ENCODE measurements at places on chromosomes 2 and 18.

DNA sequence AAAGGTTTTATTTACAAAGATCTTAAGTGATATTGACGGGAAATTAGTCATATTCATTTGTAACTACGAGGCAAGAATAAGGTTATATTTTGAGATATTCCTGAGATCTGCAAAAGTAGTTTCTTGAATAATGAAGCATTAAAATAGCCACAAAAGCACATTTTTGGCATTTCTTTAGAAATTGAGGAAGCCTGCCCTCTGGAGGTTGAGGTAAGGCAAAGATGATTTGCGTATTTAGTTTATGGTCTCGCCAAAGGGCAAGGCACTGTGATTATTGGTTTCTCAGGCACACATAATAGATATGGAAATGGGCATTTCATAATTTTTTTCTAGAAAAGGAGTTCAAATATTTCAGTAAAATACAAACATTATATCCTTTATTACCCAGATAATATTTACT, 143.7 kb upstream of the RPRM start:
- H3K27ac ChIP-seq: no peak overlapping the region
- H3K27me3 ChIP-seq: no peaks in the 10 kb centered on the region
- H3K4me3 ChIP-seq: no peak overlapping the region
- H3K36me3 ChIP-seq: no peaks in the 10 kb centered on the region
- no peaks in the 10 kb centered on the region for H3K4me1 ChIP-seq

- DNase-seq: peak; percentile 39
- H3K27me3 ChIP-seq: peaks cover 3% of the 10 kb centered on the region
- H3K4me3 ChIP-seq: no peak overlapping the region
Measured at GRCh38 chr2:68715353-68716041, 19.1 kb upstream of the ARHGAP25 start.

GRCh38 chr2:240343548-240343947, 91.9 kb upstream of the GPC1 start:
- no peak overlapping the region for H3K27ac ChIP-seq
- no peaks in the 10 kb centered on the region for H3K27me3 ChIP-seq
- no peaks in the 10 kb centered on the region for H3K36me3 ChIP-seq
- DNase-seq: no peak
- H3K4me1 ChIP-seq: no peaks in the 10 kb centered on the region

DNA sequence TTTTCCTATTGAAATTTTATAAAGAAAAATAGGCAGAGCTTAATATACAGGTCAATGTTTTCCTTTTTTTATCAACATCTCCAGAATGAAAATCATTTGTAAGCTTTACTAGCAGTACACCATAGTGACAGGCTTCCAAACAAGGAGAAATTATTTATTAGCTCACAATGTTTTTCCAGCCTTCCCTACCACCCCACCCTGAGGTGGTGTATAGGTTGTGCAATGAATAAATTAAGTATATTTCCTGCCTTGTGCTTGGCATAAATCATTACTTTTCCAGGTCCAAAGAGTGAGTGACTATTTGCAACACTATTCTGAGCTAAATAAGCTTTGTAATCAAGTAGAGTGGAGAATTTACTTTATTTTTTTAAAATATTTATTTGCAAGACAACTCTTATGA, 876.2 kb upstream of the POU3F3 start:
- H3K36me3 ChIP-seq: no peaks in the 10 kb centered on the region
- no peak for DNase-seq
- no peak overlapping the region for H3K4me3 ChIP-seq
- H3K27ac ChIP-seq: no peak overlapping the region
- no peaks in the 10 kb centered on the region for H3K4me1 ChIP-seq

DNA sequence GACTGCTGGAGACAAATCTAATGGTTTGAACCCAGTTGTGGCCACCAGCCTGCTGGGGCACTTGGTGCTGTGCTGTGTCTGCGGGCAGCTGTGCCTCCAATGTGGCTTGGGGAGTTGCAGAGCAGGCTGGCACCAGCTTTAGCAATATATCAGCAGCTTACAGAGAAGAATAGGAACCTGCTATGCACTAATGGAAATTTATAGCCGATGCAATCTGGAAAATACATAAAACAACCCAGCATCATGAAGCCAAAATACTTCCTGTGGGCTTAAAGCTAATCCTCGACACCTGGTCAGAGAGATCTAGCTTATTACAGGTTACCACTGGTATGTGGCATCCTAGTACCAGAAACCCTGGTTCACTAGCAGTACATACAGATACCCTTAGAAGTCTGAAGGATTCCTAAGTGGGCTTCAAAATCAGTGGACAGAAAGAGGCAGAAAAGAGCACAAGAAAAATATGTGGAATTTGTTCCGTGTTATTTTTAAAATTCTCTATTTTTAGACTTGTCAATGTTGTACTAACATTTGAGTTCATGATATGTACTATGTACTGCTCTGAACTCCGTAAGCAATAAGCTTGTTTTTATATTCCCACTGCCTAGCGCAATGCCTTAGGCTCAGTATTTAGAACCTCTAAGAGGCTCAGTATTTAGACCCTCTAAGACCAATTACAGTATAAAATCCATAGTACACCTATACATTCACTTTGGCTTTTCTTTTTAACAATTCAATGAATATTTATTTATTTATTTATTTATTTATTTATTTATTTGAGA, 194.7 kb downstream of the UXS1 start:
- peaks cover 9% of the 10 kb centered on the region for H3K36me3 ChIP-seq
- H3K4me1 ChIP-seq: peaks cover 4% of the 10 kb centered on the region
- DNase-seq: no peak
- H3K27ac ChIP-seq: no peak overlapping the region
- peaks cover 2% of the 10 kb centered on the region for H3K27me3 ChIP-seq

DNA sequence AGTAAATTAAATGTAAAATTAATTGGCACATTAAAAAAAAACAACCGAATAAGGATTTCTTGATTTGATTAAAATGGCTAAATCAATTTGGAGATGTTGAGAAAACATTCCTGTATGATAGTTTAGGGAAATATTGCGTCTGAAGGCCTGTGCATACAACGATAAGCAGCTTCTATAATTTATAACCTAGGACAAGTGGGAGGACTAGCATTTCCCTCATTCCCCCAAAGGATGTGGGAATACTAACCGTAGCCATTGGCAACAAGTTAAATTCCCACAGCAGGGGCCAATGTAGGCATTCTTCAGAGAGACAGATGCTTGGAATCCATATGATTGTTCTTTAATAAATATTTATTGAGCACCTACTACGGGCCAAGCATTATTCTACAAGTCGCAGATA, 134.5 kb downstream of the NYAP2 start:
- no peaks in the 10 kb centered on the region for H3K36me3 ChIP-seq
- H3K4me3 ChIP-seq: no peak overlapping the region
- H3K4me1 ChIP-seq: no peaks in the 10 kb centered on the region
- no peak for DNase-seq
- H3K27ac ChIP-seq: no peak overlapping the region

DNA sequence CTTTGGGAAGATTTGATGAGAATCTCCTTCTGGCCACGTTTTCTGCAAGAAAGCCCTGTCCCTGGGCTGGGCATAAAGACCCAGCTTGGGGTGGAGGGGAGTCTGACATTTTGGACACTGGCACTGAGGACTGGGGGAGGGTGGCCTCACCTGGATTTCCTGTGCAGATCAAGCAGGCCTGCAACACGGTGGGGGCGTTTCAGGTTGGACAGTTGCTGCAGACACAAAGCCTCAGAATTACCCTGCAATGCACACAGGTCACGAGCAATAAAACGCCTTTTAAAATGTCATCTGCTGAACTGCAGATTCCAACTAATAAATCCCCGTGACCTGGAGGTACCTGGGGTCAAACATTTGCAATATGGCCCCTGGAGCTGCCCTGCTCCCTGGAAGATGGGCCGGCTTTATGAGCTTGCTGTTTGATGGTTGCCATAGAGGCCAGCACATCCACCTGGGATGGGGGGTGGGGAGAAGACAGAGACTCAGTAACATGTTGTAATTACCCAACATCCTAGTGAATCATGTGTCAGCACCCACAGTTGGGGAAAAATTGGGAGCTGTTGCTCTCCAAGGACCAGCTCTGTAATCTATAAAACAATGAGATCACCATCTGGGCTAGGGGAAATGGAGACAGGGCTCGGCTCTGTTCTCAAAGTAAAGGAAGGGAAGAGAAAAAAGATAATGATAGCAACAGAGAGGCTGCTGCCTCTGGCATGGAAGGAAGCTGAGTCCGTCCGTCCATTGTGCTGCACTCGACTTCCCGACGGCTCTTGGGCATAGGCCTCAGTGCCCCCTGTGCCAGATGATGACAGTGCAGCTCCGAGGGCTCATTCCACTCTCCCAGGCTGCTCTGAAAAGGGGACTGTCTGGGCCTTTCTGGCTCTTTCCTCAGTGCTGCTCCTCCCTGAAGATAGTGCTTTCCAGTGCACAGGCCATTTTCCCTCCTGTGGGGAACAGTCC, 340.3 kb downstream of the CYRIA start:
- no peaks in the 10 kb centered on the region for H3K36me3 ChIP-seq
- no peak overlapping the region for H3K27ac ChIP-seq
- no peak overlapping the region for H3K4me3 ChIP-seq
- H3K4me1 ChIP-seq: no peaks in the 10 kb centered on the region
- H3K27me3 ChIP-seq: no peaks in the 10 kb centered on the region

- H3K4me1 ChIP-seq: no peaks in the 10 kb centered on the region
- DNase-seq: no peak
- H3K27ac ChIP-seq: no peak overlapping the region
- no peak overlapping the region for H3K4me3 ChIP-seq
- no peaks in the 10 kb centered on the region for H3K27me3 ChIP-seq
Measured at GRCh38 chr18:60493066-60493465, 120.5 kb upstream of the MC4R start.

DNA sequence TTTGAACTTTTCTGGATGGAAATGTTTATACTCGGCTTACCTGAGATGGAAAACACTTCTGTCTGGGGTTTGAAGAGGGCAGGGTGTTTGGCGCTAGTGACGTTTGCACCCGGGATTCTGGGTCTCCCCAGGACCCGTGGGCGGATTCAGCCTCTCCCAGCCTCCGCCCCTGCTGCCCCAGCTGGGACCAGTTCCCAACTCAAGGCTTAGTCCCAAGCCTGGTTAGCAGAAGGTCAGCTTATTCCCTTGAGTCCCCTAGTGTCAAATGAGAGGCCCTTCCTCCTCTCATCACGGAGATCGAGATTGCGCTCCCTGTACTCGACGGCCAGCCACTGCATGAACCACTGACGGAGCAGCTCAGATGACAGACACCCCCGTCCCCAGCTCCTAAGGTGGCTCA, 123.2 kb downstream of the RTP5 start:
- H3K4me1 ChIP-seq: no peaks in the 10 kb centered on the region
- DNase-seq: no peak
- H3K27me3 ChIP-seq: no peaks in the 10 kb centered on the region
- H3K36me3 ChIP-seq: no peaks in the 10 kb centered on the region

GRCh38 chr2:202031246-202031951, 2.3 kb upstream of the FZD7 start:
- peak overlapping the region; percentile 1 for H3K4me3 ChIP-seq
- H3K4me1 ChIP-seq: peaks cover 13% of the 10 kb centered on the region
- H3K27ac ChIP-seq: no peak overlapping the region
- peaks cover 38% of the 10 kb centered on the region for H3K27me3 ChIP-seq
- no peaks in the 10 kb centered on the region for H3K36me3 ChIP-seq

GRCh38 chr18:80194874-80195570, 52.3 kb downstream of the PARD6G start:
- peak; percentile 16 for DNase-seq
- H3K4me1 ChIP-seq: no peaks in the 10 kb centered on the region
- H3K27me3 ChIP-seq: peaks cover 16% of the 10 kb centered on the region
- H3K27ac ChIP-seq: no peak overlapping the region
- no peak overlapping the region for H3K4me3 ChIP-seq

DNA sequence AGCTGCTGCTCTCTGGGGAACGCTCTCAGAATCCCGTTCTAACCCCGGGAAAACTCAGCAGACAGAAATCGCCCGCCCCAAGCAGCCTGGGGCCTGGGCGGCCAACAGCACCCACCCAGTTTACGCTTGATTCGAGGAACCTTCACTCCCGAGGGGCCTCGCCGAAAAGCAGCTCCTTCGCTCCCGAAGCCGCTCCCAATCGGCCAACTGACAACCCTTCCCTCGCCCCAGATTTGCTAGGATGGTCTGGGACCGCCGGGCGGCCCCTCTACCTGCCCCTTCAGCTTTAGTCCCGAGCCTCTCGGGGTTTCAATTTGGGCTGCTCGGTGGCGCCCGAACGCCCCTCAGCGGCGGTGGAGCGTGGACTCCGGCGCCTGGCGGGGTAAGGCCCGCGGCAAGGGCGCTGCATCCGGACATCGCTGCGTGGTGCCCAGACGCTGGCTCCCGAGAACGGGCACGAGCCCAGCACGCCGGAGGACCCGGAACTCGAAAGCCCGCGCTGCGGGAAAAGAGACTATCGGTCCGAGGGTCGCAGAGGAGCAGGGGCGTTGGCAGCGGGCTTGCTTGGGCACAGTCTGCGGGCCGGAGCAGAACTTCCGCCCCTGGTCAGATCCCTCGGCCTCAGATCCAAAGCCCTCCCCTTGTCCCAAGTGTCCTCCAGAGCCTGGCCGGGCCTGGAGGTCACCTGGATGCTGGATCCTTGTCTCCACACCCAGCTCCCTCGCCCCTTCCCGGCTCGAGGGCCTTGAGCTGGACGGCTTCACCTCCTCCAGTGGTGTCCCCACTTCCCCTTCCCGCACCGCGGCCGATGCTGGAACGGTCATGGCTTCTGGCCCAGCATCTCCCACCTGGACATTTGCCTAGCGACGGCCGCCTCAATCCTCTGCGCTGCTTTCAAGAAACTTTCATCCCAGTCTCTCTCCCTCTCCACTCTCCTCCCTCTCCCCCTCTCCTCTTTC, 3.0 kb upstream of the OTX1 start:
- peaks cover 46% of the 10 kb centered on the region for H3K4me1 ChIP-seq
- peak overlapping the region; percentile 15 for H3K27ac ChIP-seq
- peak overlapping the region; percentile 43 for H3K4me3 ChIP-seq
- DNase-seq: peak; percentile 43
- peaks cover 2% of the 10 kb centered on the region for H3K36me3 ChIP-seq

- H3K27me3 ChIP-seq: no peaks in the 10 kb centered on the region
- H3K4me1 ChIP-seq: no peaks in the 10 kb centered on the region
- H3K36me3 ChIP-seq: no peaks in the 10 kb centered on the region
- DNase-seq: no peak
Measured at GRCh38 chr2:118980022-118980421, 38.0 kb downstream of the MARCO start.

- H3K27me3 ChIP-seq: no peaks in the 10 kb centered on the region
- H3K4me1 ChIP-seq: no peaks in the 10 kb centered on the region
- DNase-seq: no peak
Measured at GRCh38 chr2:38836791-38837190, 38.9 kb downstream of the DHX57 start.

- no peaks in the 10 kb centered on the region for H3K27me3 ChIP-seq
- H3K4me1 ChIP-seq: peaks cover 9% of the 10 kb centered on the region
- no peak overlapping the region for H3K27ac ChIP-seq
- H3K4me3 ChIP-seq: no peak overlapping the region
- no peak for DNase-seq
Measured at GRCh38 chr2:238407566-238407965, 19.2 kb upstream of the ASB1 start.

DNA sequence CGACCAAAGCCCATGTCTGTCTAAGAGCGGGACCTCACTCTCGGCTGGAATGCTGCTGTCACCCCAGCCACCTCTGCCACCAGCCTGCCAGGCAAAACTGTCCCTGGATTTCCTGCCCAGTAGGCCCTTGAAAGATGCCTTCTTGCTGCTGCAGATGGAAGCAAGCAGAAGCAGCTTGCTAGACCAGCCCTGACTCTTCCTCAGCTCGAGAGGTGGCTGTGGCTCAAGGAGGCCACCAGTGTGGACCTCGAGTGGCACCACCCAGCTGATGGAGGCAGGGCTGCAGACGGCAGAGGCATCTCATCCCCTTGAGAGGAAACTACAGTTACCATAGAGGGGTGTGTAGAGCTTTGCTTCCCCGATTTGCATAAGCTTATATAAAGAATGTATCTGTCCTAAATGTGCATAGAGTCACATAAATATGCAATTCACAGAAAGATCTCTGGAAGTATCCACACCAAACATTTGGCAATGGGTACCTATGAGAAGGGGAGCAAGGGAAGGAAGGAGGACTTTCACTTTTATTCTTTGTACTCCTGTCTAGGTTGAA, 20.6 kb downstream of the ADCY3 start:
- no peaks in the 10 kb centered on the region for H3K4me1 ChIP-seq
- DNase-seq: no peak
- peaks cover 62% of the 10 kb centered on the region for H3K36me3 ChIP-seq
